ENCODE measurements at places on chromosomes 1 and 21.

GRCh38 chr1:206770531-206771337 is at the start of gene IL19:
Gene IL19, plus strand, starts transcription at chr1:206770773. Its CDS starts 65,890 bp downstream, at chr1:206836663.
- peak; percentile 67 for DNase-seq

GRCh38 chr1:172673761-172674160 is 14.9 kb downstream of the FASLG start:
- peak; percentile 46 for DNase-seq

- DNase-seq: peak; percentile 64
These were observed 252.2 kb downstream of the RPS6KC1 start for GRCh38 chr1:213303286-213303685.

DNA sequence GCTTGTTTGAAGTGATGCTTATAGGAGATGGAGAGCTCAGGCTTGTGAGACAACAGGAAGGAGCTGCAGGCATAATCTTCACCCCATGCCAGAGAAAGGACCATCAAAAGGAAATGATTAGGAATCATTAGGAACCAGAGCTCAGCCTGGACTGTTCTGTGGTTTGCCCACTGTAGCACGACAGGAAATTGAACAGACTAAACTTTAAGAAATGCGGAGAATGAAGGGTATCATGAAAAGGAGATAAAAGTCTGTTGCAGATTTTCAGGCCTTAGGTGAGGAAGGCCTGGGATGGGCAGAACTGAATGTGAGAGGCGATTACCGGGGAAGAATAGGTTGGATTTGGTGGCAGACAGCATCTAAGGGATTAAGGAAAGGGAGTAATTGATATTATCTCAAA is 292.0 kb upstream of the PLXNA2 start:
- DNase-seq: peak; percentile 59

- DNase-seq: peak; percentile 91
These were observed 452.4 kb downstream of the PTPRU start for GRCh38 chr1:29688471-29689365.

DNA sequence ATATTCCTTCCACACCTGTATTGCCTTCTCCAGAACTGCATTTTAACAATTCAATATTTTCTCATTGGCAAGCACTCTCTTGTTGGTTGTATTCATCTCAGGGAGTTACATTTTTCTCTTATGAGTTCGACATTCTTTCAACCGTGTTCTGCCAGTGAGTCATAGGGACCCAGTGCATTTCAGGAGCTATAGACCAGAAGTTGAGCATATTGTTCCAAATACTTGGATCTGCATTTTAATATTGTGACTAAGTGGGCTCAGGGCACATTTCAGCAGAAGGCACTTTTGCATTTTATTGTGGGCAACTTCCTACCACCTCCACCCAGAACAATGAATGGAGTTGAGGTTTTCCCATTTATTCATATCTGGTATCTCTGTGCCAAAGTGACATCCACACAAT is 132.8 kb downstream of the TNFSF18 start:
- DNase-seq: peak; percentile 97

GRCh38 chr1:163093169-163093568 is 24.0 kb downstream of the RGS4 start:
- no peak for DNase-seq

- DNase-seq: peak; percentile 31
These were observed 27.0 kb upstream of the PRELP start for GRCh38 chr1:203448521-203449061.

DNA sequence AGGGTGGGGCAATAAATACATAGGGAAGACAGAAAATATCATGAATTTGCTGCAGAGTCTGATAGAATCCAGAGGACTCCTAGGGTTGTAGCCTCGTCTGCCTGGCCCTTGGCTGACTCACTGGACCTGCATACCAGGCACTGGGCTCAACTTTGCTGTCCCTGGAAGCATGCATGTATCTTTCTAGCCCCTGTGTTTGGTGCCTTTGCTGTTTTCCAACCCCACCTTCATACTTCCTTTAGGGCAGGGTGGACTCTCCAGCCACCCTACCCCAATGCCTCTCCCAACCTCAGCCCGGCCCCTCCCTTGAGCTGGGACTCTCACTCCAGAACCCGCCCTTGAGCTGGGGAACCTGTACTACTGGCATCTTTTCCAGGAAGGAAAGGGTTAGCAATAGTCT is 1.2 kb downstream of the RAB25 start:
- DNase-seq: no peak

GRCh38 chr1:206556750-206557635 is 49.7 kb downstream of the RASSF5 start:
- DNase-seq: peak; percentile 31

DNA sequence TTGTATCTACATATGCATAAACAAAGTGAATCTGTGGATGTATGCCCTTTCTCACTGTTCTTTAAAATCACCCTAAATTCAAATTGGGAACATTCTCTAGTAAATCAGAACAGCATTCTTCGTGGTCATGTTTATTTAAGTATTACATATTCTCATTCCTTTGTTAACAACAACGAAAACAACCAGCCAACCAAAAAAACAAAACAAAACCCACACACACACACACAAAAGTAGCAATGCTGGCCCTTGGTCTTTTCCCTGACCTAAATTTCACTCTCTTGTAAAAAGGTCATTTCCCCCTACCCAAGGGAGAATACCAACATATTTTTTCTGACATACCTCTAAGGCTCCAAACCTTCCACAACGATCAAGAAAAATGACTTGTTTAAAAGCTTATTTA is 102.6 kb downstream of the NRIP1 start:
- DNase-seq: no peak

DNA sequence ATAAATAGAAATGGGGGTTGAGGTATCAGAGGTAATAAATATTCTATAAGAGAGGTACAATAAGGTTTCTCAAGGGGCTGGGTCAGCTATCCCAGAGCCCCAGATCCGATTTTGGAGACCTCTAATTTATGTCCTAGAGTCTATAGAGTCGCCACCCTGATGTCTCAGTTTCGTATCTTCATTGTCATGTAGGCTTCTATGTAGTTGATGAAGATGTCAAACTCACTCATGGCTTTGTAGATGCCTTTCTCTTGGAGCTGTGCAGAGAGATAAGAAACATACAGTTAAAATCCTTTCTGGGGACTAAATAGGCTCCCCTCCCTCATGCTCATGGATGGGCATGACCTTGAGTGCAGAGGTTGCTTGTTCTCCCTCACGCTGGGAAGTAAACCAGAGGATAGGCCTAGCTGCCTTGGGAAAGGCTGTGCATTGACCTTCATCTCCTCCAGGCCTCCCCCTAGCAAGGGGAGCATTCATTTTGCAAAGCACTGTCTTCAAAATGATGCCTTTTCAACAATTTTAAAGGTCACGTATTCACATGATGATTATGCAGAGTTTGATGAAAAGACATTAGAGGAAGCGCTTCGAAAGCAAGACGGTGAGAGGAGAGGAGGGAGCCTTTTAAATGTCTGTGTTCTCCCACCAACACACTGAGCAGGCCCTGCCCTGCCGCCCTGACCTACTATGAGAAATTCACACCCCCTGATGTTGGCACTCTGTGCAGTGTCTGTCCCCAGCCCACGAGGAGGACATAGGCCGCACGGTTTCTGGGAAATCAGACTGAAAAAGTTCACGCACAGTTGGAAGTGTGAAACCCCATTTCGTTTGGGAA is 1.9 kb upstream of the IL19 start:
- no peak for DNase-seq

DNA sequence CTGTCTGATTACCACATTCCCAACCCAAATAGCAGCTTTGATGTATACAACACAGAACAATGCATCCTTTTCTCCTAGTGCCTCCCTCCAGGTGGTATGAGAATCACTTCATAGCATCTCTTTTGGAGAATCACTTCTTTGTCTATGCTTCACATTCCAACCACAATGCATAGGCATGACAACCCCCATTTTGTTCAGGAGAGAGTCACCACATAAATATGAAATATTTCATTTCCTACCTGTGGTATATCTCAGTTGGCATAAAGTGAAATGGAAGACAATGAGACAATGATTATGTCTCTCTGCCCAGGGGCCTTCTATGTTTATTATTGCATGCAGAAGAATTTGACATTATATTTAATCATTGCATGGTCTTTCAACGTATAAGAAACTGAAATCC is 112.2 kb downstream of the BRINP2 start:
- no peak for DNase-seq

DNA sequence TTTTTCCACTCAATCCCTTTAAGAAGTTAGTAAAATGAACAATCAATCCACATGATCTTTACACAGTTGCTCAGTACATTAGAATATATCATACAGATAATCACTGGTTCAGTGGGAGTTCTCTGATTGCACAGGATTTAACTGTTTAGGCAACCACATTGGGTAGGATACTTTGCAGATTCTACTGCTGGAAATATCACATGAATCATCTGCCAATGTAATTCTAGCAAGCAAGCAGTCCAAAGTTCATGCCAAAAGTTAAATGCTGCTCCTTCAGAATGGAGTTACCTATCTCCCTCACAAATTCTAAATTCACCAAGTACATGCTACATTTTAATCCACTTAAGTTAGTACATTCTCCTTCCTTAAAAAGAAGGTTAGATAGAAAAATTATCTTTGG is 52.4 kb downstream of the NEGR1 start:
- DNase-seq: peak; percentile 20

GRCh38 chr1:223297800-223298199 is 66.2 kb downstream of the SUSD4 start:
- no peak for DNase-seq

DNA sequence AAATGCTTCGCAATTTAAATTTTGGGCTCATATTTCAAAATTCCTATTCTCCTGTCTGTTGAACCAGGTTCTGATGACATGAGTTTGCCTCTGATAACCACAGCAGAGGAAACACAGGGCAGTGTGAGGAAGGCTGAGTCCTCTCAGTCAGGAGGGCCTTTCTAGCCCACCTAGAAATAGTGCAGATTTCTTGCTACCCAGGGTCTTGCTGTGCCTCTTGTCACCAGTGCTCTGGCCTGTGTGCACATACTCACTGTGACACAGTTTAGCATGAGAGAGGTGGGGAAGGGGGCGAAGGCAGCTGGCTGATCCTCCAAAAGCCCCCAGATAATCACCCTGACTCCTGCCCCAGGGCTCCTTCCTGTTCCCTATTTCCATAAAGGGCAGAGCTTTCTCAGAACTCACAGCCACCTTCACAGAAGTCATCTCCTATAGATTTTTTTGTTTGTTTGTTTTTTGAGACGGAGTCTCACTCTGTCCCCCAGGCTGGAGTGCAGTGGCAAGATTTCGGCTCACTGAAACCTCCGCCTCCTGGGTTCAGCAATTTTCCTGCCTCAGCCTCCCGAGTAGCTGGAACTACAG is 23.7 kb downstream of the ERRFI1 start:
- DNase-seq: no peak

DNA sequence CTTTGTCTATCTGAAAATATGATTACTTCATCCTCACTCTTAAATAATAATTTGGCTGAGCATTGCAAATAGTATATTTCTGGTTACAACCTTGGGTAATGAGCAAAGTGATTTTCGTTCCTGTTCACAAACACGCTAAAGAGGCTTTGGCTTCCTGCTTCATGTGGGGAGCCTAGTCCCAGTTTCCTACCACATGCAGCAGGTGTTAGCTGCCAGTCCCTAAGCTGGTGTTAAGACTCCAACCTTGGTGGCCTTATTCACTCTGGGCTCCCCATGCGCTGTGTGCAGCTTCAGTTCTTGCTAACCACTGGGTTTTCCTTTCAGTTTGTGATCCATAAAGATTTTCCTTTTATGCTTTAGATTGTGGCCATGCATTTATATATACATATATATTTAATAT is 56.7 kb upstream of the BARHL2 start:
- no peak for DNase-seq

- DNase-seq: no peak
These were observed at the start of gene CHD5 for GRCh38 chr1:6180268-6180706. Gene CHD5, minus strand, starts transcription at chr1:6180321. Its CDS starts 298 bp downstream, at chr1:6180023.

DNA sequence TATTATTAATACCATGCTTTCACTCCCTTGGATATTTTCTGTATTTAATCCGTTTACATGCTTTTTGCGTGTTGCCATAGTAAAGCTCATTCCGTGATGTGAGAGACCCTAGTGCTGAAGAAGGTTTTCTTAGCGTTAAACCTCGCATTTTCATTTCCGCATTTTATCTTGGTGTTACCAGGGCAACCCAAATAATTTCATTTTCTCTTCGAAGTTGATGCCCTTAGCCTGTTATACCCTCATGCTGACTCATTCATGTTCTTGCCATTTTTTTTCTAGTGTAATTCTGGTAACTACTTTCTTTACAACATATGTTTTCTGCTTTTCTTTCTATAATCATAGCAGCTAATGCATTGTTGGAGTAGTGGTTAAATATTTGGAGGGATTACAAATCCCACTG is 37.2 kb downstream of the LRRC8C start:
- no peak for DNase-seq
